AG09309 (cell line): ENCODE measurements at places on chromosomes 2 and 18.

DNA sequence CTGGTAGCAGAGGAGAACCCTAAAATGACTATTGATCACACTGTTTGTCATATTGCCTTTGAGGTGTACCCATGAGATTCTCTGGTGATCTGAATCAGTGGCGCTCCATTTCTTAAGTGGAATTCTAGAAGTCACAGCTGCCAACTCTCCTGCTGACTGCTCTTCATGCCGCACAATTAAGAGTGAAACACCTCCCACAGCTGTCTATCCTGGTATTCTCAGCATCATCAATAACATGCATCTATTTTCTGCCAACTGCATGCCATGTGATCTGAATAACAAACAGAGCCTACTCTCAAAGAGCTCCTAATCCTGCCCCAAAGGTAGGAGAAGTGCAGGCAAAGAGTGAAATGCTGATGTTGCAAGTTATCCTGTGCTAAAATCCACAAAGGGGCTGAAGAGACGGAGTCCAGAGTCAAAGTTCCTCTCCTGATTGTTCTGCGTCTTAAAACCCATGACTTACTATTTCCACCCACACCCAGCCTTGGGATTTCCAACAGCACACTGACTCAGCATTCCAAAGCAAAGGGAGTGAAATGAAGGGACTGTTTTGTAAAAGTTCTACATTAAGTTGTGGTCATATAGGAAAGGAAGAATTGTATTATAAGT, 13.7 kb upstream of the DAPL1 start:
- peak; percentile 24 for DNase-seq

- DNase-seq: no peak
These were observed 230.1 kb downstream of the ANAPC1 start for GRCh38 chr2:111653913-111654312.

GRCh38 chr2:41928526-41928925, 119.3 kb upstream of the PKDCC start:
- DNase-seq: peak; percentile 55

DNA sequence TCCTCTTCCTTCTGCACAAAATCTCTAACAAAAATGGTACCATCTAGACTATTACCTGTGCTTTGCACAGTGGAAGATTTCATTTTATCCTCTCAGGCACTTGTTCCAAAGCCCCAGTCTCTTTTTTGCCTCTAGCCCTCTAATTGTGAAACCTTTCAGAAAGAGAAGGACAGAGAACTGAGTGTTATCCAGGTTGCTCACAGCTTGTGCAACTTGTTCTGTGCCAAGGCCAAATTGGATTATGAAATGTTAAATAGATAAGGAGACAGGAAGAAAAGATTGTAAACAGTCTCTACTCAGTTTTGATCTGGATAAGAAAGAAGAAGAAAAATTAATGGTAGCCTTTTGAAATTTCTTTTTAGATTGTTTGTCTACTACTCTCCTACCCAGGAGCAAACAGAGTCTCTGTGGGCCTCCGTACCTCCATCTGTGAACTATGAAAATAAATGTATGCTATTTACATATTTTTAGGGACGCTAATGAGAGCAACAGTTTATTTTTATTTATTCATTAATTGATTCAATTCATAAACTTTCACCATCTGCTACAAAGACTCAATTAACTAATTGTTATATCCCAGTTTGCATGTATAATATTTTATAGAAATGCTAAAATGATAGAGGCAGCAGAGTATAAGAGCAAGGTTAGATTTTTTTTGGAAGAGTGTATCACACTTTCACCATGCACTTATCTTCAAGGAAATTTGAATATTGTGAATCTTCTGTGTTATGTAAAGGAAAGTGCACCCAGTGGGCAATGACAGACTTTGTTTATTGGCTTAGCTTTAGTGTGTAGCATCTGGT, 339.0 kb upstream of the ETAA1 start:
- DNase-seq: peak; percentile 23

DNA sequence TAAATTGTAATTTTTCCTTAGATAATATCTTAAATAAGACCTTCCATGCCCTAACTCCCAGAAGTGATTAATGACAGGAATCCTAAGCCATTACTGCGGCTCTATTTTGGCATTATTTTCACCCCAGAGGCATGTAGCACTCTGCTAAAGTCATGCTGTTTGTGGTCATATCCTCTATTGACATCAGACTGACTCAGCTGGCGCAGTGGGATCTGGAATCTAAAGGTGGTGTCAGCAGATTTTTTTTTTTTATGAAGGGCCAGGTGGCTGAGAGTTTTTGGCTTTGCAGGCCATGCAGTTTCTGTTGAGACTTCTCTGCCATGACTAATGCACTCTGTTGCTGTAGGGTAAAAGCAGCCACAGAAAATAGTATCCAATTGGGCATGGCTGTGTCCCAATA, 64.1 kb upstream of the ACVR1C start:
- DNase-seq: peak; percentile 45

DNA sequence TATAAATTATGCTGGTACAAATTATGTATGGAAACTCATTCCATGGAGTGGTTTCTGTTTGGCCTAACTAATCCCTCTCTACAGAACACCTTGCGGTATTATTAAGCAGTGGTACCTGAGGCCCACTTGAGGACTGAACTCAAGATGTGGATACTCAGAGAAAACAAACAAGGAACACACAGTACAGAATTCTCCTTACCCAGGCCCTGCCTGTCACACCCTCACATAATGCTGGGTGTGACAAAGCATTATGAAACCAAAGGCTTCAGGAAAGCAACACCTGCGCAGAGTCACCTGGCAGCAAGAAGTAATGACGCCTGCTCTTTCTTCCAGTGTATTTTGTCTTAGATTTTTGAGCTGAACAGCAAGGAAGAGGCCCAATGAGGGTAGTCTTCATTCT, 264.7 kb downstream of the PAX3 start:
- no peak for DNase-seq

DNA sequence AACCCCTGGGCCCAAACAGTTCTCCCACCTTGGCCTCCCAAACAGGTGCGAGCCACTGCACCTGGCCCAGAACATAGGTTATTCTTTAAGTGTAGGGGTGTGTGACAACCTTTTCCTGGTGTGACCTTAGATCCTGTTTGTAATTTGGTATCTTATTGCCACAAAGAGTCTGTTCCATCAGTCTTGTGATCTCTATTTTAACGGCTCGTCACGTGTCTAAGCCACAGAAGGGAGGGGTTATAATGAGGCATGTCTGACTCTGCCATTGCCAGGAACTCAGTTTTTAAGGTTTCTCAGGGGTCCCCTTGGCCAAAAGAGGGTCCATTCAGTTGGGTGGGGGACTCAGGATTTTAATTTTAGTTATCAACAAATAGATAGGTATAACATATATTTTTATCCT, 4.4 kb upstream of the ALS2 start:
- DNase-seq: no peak

GRCh38 chr18:3720159-3720558, 270.2 kb downstream of the TGIF1 start:
- DNase-seq: no peak

DNA sequence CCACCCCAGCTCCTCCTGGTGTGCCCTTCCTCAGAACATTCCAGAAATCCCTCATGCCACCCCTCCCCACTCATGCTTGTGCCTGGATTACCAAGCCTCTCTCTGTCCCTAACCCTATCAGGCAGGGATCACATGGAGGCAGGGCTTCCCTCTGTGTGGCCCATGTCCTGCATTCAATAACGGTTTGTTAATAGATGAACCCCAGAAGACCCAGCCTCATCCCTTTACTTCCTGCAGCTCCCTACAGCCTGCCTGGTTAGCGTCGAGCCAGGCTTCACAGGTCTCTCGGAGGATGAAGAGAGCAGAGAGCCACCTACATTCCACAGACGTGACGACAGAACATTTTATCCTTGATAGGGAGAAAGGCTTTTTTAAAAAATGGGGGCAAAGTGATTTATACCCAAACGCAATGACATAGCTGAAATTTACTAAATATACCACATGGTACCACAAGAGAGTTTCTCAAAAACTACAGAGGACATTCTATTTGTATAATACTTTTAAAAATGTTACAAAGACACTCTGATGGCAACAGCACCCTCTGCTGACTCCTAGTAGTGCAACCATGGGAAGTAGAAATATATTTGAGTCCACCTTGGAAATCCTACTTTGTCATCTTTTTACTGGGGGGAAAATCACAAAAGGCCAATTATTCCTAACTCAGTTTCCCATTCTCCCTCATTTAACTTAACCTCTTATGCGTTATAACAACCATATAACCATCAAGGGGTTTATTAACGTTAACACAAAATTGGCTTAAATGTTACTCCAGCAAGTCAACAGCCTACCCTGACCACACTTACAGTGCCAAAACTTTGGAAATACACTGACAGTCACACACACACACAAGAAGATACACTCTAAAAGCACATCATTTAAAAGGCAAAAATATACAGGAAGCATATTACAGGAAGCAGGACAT, 30.7 kb downstream of the FBXO15 start:
- DNase-seq: peak; percentile 24

DNA sequence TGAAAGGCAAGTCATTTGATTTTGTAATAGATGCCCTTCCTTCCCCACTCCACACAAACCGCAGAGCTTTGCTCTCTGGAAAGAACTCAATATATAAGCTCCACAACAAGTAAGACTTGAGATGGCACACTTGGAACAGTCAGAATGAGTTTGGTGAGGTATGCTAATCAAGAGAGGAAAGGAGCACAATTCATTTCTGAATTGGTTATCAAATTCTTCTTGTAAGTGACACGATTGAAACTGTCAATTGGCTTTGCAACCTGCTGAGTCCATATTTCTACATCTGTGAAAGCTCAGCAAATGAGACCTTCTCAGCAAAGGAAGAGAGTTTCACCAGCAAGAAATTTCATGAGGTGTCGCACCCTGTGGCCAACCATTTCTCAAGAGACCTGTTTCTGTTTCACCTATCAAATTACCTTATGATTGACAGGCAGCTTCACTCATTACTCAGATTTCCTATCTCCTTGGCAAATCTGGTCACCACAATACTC, 19.1 kb downstream of the CTLA4 start:
- DNase-seq: no peak

DNA sequence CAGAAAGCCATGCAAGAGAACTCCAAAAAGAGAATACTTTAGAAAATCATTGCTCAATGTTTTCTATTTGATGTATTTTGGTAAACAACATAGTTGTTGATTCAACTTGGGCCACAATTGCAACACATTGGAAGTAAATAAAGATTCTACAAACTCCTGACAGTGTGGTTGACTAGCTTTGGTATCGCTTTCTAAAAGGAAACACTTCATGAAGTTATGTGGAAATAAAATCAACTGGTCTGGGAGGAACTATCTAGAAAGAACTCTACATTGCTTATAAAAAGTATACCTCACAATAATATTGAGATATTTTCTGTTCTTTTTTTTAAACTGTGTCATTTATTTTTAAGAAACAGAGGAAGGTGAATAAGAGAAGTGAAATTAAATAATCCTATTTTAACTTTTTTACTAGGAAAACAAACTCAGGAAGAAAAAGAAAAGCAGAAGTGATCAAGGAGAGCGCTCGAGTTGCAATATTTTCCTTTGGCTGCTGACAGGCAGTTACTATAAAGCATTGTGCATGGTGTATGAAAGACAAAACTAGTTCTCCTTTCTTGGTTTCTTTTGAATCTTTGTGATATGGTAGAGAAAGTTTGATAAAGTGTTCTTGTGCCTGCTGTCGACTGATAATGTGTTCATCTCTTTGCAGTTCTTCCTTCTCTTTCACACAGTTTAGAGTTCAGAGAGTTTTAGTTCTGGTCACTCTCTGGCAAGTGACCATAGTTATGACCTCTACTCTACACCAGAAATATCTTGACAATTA, 3.0 kb downstream of the DHRS9 start:
- DNase-seq: no peak

- peak; percentile 76 for DNase-seq
These were observed 52.5 kb downstream of the SETBP1 start for GRCh38 chr18:44733069-44733753.

DNA sequence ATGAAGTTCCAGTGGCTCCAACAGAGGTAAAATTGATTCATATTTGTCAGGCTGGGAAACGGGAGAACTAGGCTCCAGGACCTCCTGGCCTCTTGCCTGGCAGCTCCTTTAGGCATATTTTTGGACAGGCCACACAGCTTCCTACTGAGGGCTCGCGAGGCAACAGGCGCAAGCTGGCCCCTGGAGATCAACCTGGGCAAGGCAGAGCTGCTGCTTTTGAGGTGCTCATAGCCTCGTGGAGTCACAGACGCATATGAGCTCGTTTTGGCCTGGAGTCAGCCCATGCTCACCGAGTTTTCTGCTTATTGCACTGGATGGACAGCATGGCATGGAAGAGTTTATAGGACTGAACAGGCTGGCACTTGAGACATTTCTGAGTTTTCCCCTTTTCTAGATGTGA, 97.7 kb downstream of the CAPN13 start:
- no peak for DNase-seq

DNA sequence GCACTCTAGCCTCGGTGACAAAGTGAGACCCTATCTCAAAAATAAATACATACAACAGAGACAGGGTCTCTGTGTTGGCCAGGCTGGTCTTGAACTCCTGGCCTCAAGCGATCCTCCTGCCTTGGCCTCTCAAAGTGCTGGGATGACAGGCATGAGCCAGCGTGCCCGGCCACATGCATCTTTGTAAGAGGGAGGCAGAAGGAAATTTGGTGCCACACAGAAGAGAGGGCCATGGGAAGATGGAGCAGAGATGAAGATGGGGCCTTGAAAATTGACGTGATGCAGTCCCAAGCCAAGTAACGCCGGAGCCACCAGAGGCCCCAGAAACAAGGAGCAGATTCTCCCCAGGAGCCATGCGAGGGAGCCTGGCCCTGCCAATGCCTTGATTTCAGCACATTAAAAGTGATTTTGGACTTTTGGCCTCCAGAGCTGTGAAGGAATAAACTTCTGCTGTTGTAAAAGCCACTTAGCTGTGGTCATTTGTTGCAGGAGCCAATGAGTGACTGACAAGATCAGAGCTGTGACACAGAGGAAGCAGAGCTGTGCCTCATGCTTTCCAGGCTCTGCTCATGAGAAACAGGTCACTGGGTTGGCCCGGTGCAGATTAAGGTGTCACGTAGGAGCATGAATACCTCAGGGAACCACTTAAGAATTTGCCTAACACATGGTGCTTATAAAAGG, 2.7 kb upstream of the SLC66A2 start:
- DNase-seq: no peak

DNA sequence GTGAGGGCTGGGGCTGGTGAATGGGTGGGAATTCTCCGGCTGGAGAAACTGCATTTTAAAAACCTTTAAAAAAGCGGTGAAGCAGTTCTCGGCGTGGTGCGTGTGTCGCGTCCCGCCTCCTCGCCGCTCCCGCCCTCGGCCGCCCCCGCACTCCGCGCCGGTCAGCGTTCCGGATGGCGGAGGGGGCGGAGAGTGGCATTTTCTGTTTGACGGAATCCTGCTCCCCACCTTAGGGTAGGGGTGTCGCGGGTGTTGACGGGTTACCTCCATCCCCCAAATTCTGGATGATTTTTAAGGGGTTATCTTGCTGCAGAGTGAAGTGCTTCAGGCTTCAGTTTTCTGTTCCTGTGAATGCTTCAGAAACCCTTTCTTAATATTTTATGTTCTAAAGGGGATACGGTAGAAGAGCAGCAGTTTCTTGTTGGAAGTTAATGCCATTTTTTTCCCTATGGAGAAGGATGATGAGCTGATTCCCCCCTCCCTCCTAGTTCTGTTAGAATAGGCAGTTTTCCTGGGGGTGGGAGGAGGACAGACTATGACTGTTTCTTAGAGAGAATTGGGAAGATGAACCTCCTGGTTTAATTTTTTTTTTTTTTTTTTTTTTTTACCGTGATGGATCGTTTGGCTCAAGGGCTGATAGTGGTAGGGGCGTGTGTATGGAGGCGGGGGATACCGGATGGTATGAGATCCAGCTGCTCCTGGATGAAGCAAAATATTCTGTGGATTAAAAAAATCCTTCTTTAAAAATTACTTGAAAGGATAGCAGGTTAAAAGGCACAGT, 756 bp downstream of the ABI2 start:
- no peak for DNase-seq

GRCh38 chr2:157932480-157933159, 56.5 kb upstream of the ACVR1 start:
- DNase-seq: no peak
